ENCODE measurements at places on chromosomes 12 and 14. TPM values are rescaled to one million over a fixed set of nuclear protein-coding genes. Genes with fewer than 3 reads are reported as not detected.

B3GNT4 gene
- total RNA-seq: 0.04 TPM

SH2B3 gene
- 6.8 TPM for total RNA-seq

EP400 gene
- total RNA-seq: 8.4 TPM

LALBA gene
- not detected for total RNA-seq

WNT5B gene
- 0.04 TPM for total RNA-seq

KRT75 gene
- not detected for total RNA-seq

CEBPE gene
- not detected for total RNA-seq

NOS1 gene
- total RNA-seq: not detected

GNB3 gene
- 0.17 TPM for total RNA-seq

PUS7L gene
- total RNA-seq: 92.7 TPM

KCNJ8 gene
- total RNA-seq: not detected

COL2A1 gene
- total RNA-seq: 9.2 TPM

HRK gene
- total RNA-seq: not detected

MANSC4 gene
- total RNA-seq: not detected

TMEM229B gene
- total RNA-seq: 0.93 TPM

CCDC175 gene
- total RNA-seq: not detected

BMP4 gene
- 56.4 TPM for total RNA-seq

CLEC4C gene
- total RNA-seq: not detected
